CD4-positive, alpha-beta T cell treated with Interleukin-6 at 100 ng/mL for 8 hours (primary cell): ENCODE measurements at places on chromosomes 2 and 18.

- no peak for DNase-seq
Observed at GRCh38 chr2:99035920-99036319, 99.9 kb upstream of the CRACDL start.

DNA sequence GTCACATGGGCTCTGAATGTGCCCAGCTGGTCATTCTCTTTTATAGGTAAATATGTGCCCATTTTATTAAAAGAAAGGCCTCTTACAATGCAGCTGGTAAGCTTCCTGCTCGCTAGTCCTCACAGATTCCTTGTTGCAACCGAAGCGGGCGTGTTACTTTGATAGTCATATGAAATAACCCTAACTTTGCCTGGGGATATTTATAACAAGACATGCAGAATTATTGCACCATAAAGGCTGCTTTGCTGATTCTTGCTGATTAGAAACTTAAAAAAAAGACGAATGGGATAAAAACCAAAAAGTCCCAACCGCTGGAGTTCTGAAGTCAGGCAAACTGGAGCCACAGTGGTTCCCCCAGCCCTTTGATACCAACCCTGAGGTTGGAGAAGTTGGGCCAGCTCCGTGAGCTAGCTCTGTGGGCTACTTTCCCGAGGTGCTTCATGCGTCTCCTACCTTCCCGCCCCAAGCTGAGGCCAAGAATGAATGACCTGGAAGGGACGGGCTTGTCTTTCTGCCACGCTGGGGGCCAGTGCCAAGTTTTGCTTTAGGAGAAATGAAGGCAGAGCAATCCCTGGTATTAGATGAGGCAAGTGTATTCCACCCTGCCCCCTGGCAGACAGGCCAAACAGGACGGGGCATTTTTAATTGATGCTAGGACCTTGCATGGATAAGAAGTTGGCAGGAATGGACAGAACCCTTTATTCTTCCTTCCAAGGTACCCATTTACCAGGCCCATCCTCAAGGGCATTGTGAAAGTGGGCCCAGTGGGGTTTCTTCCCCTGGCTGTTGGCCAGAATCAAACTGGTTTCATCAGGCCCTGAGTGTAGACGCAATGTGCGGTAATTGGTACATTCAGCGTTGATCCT, 140.4 kb downstream of the KCTD1 start:
- DNase-seq, result no peak

DNA sequence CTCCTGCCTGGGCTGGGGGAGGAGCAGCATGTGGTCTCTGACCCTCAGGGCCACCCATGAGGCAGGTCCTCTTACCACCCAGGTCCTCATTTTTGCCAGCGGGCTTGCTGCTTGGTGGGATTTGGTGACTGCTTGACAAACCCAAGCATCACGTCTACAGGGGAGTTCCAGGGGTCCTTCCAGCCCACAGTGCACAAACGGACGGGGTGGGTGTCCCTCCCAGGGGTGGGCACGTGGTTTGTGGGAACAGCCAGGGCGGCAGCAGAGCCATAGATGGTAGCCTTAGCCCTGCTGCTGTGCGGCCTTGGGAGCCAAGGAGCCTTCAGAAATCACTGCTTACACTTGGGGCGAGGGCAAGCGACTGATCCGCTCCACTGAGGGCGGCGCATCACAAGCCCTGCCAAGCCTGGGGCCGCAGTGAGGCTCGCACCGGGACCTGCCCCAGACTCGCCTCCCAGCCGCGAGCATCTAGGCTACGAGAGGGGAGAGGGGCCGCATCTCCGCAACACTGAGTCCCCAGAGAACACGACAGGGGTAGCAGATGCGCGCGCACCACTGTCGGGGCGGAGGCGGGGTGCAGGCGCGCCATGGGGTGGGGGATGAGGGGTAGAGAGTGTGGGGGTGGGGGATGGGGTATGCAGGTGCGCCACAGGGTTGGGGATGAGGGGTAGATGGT, 36.9 kb downstream of the SNED1 start:
- DNase-seq, result no peak

DNA sequence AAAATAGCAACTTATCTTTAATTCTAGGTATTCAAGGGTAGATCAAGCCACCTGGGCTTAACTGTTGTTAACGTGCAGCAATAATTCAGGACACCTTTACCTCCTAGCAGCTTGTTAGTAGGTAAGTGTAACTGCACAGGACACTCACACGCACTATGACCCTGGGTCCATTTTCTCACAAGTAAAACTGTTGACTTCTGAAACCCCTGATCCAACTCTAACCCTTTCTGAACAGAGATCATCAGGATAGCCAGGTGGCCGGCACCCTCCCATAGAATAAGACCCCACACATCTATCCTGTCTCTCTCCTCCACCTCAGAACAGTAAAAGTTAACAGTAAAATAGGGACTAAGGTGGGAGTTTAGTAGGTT, 610 bp downstream of the SPC25 start:
- no peak for DNase-seq

- no peak for DNase-seq
Observed at GRCh38 chr2:38886063-38886462, 3.6 kb upstream of the ARHGEF33 start.

- DNase-seq, result peak; percentile 6
Observed at GRCh38 chr2:151051574-151052220, 210.0 kb downstream of the RBM43 start.

- DNase-seq, result no peak
Observed at GRCh38 chr2:148794558-148794957, 80.5 kb upstream of the KIF5C start.

DNA sequence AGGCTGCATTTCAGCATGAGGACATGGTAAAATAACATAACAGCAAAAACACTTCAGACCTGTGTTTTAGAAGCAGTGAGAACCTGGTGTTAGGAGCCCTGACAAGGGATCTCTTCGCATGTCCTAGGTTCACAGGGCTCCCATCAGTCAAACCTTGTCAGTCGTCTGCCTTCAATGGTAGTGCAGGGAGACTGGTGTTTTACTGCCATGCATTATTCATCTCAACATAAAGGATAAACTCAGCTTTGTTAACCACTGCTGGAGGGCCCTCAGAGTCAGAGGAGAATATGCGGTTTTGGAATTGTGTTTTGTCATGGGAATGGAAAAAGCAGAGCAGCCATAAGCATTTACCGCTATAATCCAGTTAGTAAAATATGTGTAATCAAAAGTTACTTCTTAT, 275.9 kb upstream of the GCFC2 start:
- DNase-seq, result no peak

DNA sequence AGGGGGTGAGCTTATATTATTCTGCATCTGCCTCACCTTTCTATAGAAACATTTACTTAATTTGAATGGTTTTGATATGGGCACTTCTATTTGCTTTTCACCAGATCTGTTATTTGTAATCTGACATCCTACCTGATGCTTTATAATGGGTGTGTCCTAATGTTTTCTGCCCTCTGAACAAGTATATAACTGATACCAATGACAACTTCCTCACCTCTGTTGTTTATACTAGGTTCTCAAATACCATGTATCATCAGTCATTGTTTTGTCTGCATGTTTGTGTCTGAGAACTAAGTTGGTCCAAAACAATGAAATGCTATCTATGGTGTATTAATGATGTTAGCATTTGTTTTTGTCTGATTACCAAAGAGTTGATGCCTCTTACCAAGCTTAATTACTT, 45.8 kb downstream of the ITGA6 start:
- DNase-seq, result no peak

GRCh38 chr2:216553093-216553478, 54.4 kb downstream of the RPL37A start:
- no peak for DNase-seq

GRCh38 chr18:52991246-52991645, 651.2 kb downstream of the DCC start:
- no peak for DNase-seq

DNA sequence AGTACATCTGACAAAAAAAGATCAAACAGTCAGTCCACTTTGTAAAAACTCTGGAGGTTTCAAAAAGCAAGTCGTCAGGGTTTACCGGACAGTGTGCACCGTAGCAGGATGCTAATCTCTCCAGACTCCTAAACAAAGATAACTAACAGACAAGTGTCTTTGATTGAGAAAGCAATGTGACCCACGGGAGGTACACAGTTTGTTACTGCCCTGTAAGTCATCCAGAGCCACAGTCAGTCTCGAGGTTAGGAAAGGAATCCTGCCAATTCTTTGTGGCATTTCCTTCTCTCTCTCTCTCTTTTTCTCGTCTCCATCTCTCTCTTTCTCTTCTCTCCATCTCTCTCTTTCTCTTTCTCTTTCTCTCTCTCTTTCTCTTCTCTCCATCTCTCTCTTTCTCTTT, 42.8 kb downstream of the LRRTM4 start:
- no peak for DNase-seq

DNA sequence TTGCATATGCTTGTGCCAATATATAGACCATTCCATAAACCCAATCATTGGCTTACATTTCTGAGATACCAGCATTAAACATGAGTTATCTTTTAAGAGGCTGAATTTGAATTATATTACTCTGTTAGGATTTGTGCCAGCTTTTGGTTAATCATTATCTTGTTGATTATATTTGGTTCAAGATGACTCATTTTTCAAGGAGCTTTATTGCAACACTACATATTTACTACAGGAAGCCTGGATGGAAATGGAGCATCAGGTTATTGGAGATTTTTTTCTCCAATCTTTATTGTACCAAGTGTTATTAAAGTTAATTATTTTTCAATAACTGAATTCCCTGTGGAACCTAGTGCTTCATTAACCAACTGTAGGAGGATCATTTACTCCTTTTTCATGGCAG, 26.4 kb downstream of the EML4 start:
- DNase-seq, result no peak

- DNase-seq, result no peak
Observed at GRCh38 chr2:99624677-99625076, 134.9 kb upstream of the REV1 start.

GRCh38 chr2:53952519-53952918, 18.3 kb downstream of the PSME4 start:
- DNase-seq, result no peak

DNA sequence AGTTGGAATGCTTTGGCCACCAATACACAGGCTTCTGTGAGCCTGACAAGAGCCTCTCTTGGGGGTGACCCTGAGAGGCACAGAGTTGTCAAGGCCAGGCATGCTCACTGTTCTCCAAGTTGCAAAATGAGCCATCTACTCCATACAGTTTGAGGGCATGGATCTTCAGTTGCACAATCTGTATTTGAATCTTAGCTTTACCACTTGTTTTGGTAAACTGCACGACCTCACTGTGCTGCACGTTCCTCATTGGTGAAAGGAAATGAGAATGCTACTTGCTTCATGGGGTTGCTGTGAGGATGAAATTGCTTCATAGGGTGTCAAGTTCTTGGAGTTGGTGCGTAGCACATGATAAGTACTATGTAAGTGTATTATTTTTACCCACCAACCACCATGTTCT, 12.0 kb upstream of the HAAO start:
- DNase-seq, result no peak

DNA sequence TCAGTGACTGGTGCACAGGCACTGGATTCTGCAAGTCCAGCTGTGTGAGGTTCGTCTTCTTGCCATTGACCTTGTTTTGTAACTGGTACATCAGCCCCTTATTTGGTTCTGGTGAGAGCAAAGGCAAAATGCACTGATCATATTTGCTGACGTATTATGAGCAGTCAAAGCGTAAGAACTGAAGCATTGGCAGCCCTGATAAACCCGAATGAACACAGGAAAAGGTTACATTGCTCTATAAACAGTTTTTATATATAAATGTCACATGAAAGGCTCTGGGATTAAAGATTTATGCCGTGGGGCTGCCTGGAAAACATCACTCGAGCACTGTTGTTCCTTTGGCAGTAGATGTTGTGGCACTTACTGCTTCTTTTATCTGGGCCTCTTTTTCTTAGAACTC, 167.9 kb downstream of the IRS1 start:
- no peak for DNase-seq

- no peak for DNase-seq
Observed at GRCh38 chr2:121826036-121826435, 70.6 kb downstream of the TSN start.

- no peak for DNase-seq
Observed at GRCh38 chr2:109644571-109645275, 30.6 kb downstream of the SOWAHC start.

GRCh38 chr2:204634564-204634963, 89.3 kb downstream of the PARD3B start:
- no peak for DNase-seq

GRCh38 chr18:58476516-58477256, 152.2 kb downstream of the ALPK2 start:
- no peak for DNase-seq

- DNase-seq, result no peak
Observed at GRCh38 chr2:168156661-168157060, 90.7 kb downstream of the STK39 start.

GRCh38 chr2:41970988-41971660, 76.7 kb upstream of the PKDCC start:
- no peak for DNase-seq

- no peak for DNase-seq
Observed at GRCh38 chr2:85057226-85057962, 75.8 kb upstream of the TCF7L1 start.

GRCh38 chr2:624096-624495, 53.1 kb downstream of the TMEM18 start:
- no peak for DNase-seq

DNA sequence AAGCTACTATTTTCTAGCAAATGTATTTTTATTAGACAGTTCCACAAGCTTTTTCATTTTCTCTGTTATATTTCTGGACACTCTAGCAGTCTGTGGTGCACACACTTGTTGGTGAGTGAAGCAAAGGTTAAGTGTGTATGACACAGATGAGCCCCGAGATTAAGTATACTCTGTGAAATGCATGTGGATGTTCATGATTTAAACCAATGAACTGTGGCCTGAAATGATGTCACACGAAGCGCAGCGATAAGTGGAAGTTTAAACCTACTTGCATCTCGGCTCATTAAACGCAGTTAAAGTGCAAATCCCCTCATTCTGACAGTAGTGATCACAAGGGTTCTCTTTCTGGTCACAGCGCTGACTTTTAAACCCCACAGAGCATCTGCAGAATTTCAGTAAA, 1488.8 kb upstream of the NXPH2 start:
- DNase-seq, result no peak

- no peak for DNase-seq
Observed at GRCh38 chr2:207830778-207831438, 61.2 kb upstream of the FZD5 start.

DNA sequence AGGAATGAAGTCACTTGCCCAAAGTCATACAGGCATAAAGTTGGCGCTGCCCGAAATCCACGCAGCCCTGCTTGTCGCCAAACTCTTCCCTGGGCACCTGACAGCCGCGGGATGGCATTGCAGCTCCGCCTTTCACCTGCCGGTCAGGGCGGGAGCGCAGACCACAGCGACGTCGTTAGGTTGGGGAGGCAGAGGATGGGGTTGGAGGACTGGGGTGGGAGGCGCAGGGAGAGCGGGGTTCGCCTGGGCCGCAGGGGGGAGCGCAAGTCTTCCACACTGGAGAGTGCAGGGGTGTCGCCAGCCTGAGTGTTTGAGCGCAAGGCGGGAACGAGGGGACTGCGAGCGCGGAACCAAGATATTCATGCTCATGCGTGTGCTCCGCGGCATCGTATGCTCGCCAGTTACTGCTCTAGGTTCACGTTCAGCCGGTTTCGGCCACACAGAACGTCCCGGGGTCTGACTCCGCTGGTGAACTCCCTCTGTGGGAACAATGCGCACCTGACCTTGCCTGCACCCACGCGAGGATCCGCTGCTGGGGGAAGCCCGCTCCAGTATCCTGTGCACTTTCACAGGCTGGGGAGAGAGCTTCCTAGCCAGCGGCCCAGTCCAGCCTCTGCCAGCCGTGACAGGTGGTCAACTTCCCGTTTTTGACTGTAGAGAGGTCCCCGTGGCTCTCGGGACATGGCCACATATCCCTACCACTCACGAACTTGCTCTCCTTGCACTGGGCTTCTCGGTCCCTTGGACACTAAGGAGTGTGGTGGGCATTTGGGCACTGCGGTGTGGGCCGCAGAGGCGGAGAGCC, 767 bp upstream of the NPPC start:
- DNase-seq, result no peak

- DNase-seq, result no peak
Observed at GRCh38 chr2:12884713-12885282, 168.1 kb downstream of the TRIB2 start.
